Ovary (tissue), 10 donors: ENCODE measurements at places on chromosomes 4 and X. TPM values are rescaled to one million over a fixed set of nuclear protein-coding genes. Genes with fewer than 3 reads are reported as not detected.

DNA sequence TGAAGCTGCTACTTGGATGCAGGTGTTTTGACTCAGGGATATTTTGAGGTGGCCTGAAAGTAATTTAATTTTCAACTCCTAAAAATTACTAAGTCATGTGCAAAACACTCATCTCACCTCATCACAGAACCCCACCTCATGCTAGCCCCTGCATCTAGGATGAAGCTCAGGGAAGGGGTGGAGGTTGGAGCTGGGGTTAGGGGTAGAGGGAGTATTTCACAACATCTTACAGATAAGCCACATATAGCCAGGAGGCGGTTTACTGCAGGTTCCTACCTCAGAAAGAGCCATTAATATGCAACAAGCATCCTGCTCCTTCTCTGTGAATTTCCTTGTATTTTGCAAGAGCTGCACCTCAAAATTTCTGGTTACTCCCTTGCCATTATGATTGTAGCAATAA is 70.5 kb upstream of the TSPAN5 start:
- H3K36me3 ChIP-seq = no peaks in the 10 kb centered on the region
- no peak for DNase-seq
- H3K27me3 ChIP-seq = no peaks in the 10 kb centered on the region

DNA sequence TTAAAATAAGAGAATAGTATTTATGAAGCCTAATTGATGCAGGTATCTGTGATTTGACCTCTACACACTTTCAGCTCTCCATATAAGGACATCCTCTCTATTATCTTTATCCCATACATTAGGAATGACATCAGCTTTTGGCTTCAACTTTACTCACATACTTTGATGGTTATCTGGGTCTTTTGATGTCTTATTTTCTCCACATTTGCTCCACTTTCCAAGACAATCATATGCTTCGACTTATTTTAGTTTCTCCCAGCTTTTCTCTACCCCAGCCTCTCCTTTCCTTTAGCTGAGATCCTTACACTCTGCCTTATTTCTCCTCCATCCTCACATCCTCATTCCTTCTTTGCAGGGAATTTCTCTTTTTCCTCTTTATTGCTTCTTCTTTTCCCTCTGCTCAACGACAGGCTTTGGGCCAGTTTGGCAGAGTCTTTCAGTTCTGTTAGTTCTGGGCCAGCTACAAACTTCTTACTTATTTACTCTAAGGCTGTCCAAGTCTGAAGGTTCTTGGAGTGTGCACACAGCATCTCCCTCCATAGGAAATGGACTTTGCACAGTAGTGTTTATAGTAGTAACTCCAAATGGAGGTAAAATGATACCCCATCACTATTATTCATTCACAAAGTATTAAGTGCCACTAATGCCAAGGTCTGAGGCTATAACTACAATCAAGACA is 50.5 kb downstream of the SLC4A4 start:
- H3K4me1 ChIP-seq = no peaks in the 10 kb centered on the region
- no peaks in the 10 kb centered on the region for H3K27me3 ChIP-seq
- no peaks in the 10 kb centered on the region for H3K36me3 ChIP-seq
- DNase-seq = no peak
- H3K4me3 ChIP-seq = no peak overlapping the region

DNA sequence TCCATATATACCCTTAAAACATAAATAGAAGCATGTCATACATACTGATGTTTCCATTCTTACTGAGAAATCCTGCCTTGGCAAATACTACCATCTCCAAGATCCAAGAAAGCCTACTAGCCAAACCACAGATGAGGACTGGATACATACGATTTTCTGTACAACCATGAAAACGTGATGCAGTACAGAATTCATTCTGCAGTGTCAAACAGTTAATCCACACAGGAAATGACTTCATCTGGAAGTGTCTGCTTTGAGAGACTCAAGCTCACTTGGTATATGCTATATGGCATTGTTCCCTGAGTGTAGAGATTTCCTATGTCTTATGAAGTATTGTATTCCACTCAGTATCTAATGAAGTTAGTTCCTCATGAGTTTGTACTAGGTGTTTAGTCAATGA is 94.3 kb downstream of the CT47B1 start:
- H3K27me3 ChIP-seq = no peaks in the 10 kb centered on the region
- no peak for DNase-seq

GRCh38 chrX:31213941-31214340 is 142.1 kb upstream of the FTHL17 start:
- H3K36me3 ChIP-seq = no peaks in the 10 kb centered on the region

DNA sequence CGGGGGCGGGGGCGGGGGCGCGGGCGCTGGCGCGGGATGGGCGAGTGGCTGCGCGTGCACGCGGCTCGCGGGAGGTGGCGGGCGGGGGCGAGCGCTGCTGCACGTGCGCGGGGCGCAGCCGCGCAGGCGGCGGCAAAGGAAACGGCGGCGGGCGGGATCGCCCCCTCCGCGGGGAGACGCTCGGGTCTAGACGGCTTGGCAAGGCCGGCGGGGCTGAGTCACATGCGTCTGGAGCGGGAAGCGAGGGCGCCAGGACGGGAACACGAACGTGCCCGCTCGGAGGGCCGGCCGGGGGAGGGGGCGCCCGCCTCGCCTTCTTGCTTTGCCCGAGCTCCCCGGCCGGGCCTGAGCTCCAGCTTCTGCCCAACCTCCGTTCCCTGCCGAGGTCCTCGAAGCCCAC is 4.3 kb upstream of the HAUS7 start:
- no peaks in the 10 kb centered on the region for H3K36me3 ChIP-seq
- H3K27ac ChIP-seq = peak overlapping the region; percentile 45
- DNase-seq = peak; percentile 82
- no peaks in the 10 kb centered on the region for H3K27me3 ChIP-seq
- H3K4me3 ChIP-seq = peak overlapping the region; percentile 23
- H3K4me1 ChIP-seq = peaks cover 6% of the 10 kb centered on the region

DNA sequence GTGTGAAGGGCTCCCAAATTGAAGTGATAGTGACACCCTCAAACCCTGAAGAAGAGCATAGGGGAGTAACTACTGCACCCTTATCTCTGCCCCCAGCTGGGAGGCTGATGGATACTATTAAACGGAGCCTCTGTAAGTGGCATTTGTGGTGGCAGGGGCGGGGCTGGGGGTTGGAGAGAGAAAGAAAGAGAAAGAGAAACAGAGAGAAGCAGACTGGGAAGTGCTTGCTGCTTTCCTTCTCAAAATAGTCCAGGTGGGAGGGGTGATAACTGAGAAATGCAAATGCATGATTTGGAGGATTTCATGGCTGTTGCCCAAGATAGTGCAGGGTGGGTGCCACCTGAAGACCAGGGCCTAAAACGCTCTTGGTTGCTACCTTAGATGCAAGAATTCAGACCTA is 253.5 kb upstream of the GATB start:
- no peak overlapping the region for H3K27ac ChIP-seq
- H3K4me1 ChIP-seq = peaks cover 2% of the 10 kb centered on the region
- DNase-seq = no peak
- H3K4me3 ChIP-seq = no peak overlapping the region
- no peaks in the 10 kb centered on the region for H3K36me3 ChIP-seq
- H3K27me3 ChIP-seq = no peaks in the 10 kb centered on the region

GRCh38 chrX:79290596-79290995 is 76.5 kb downstream of the ITM2A start:
- H3K27me3 ChIP-seq = no peaks in the 10 kb centered on the region
- H3K4me1 ChIP-seq = no peaks in the 10 kb centered on the region
- H3K36me3 ChIP-seq = no peaks in the 10 kb centered on the region
- H3K4me3 ChIP-seq = no peak overlapping the region
- no peak overlapping the region for H3K27ac ChIP-seq

- H3K27me3 ChIP-seq = no peaks in the 10 kb centered on the region
- H3K4me1 ChIP-seq = peaks cover 9% of the 10 kb centered on the region
- H3K36me3 ChIP-seq = no peaks in the 10 kb centered on the region
- H3K4me3 ChIP-seq = no peak overlapping the region
- no peak overlapping the region for H3K27ac ChIP-seq
- DNase-seq = no peak
Observed at GRCh38 chr4:1027219-1027914, 15.9 kb downstream of the FGFRL1 start.

- no peak overlapping the region for H3K27ac ChIP-seq
- H3K4me3 ChIP-seq = no peak overlapping the region
- no peaks in the 10 kb centered on the region for H3K36me3 ChIP-seq
- DNase-seq = no peak
- no peaks in the 10 kb centered on the region for H3K27me3 ChIP-seq
- no peaks in the 10 kb centered on the region for H3K4me1 ChIP-seq
Observed at GRCh38 chrX:45709381-45709780, 508.7 kb upstream of the DIPK2B start.

Gene CSAG1
- total RNA-seq = not detected

Gene AKAP14
- not detected for total RNA-seq

Gene MYOZ2
- 0.48 TPM for total RNA-seq
